Activated naive CD8-positive, alpha-beta T cell treated with anti-CD3 and anti-CD28 coated beads, Interleukin-2, amount 10 ng/mL, durations not matched to agents 7 days and 5 days (primary cell): ENCODE measurements at places on chromosomes 7 and 10. TPM values are rescaled to one million over a fixed set of nuclear protein-coding genes. Genes with fewer than 3 reads are reported as not detected.

DNA sequence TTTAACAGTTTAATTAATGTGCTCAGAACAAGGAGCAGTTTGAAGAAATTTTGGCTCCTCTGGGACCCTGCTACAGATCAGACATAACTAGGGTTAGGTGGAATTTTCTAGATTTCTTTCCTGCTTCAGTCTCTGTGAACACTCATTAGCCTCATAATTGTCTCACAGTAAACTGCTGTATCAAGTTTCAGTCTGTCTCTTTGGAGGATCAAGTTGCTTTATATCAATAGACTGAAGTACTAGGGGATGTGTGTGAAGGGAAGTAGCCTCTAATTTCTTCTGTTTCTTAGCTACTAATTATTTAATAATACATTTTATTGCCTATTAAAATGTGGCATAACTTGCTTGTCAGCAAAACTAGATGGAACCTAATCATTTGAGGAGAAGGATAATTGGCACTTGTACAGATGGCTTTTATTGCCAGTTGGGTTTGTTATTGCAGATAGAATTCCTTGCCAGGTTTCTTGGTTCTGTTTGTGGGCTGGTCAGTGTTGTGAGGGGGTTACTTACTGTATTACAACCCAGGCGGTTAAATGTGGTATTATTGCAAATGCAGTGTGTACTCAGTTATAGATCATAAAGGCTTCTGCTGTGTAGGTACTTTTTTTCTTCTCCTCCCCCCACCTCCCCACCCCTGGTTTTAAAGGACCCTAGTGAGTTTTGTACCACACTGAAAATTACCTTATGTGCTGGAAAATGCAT, 758.0 kb downstream of the AUTS2 start:
- H3K4me3 ChIP-seq = no peak overlapping the region
- peaks cover 11% of the 10 kb centered on the region for H3K4me1 ChIP-seq
- no peaks in the 10 kb centered on the region for H3K27me3 ChIP-seq
- H3K36me3 ChIP-seq = no peaks in the 10 kb centered on the region
- H3K27ac ChIP-seq = no peak overlapping the region
- DNase-seq = no peak

DNA sequence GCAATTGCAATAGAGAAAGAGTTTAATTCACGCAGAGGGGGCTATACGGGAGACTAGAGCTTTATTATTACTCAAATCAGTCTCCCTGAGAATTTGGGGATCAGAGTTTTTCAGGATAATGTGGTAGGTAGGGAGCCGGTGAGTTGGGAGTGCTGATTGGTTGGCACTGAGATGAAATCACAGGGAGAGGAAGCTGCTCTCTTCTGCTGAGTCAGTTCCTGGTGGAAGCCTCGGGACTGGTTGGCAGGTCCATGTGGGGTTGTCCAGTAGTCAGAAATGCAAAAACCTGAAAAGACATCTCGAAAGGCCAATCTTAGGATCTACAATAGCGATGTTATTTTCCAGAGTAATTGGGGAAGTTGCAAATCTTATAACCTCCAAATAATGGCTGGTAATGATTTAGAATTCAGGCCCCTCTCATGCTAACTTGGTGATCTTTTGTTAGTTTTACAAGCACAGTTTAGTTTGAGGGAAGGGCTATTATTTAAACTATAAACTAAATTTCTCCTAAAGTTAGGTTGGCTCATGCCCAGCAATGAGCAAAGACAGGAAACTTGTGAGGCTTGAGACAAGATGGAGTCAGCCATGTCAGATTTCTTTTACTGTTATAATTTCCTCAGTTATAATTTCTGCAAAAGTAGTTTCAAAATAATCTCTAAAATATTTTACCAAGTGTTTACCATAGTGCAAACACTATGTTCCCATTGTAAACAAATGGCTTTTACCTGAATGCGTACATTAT, 39.4 kb upstream of the SLC25A13 start:
- peaks cover 11% of the 10 kb centered on the region for H3K27me3 ChIP-seq
- no peak overlapping the region for H3K4me3 ChIP-seq
- H3K36me3 ChIP-seq = no peaks in the 10 kb centered on the region
- DNase-seq = no peak
- no peak overlapping the region for H3K27ac ChIP-seq
- H3K4me1 ChIP-seq = no peaks in the 10 kb centered on the region

DNA sequence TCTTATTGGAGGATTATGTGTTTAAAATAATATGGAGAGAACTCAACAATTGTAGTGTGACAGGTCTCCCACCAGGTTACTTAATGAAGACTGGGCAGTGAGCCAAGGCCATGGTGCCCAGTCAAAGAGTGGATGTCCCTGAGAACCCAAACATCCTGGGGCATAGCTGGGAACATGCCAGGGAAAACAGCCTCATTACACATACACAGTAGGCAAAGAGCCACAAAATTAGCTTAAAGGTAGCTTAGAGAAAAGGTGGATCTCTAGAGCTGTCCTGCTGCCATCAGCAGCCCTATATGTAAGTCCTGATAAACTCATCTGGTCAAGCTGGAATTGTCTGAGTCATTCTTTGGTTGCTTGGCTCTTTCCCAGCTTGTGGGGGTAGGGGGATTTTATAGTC, 287.8 kb downstream of the PHF14 start:
- H3K27me3 ChIP-seq = peaks cover 5% of the 10 kb centered on the region
- H3K27ac ChIP-seq = no peak overlapping the region
- H3K4me1 ChIP-seq = no peaks in the 10 kb centered on the region

TMEM176A gene
- total RNA-seq = not detected

ZNF425 gene
- total RNA-seq = 1.0 TPM
